ENCODE measurements at places on chromosomes 1 and 21.

DNA sequence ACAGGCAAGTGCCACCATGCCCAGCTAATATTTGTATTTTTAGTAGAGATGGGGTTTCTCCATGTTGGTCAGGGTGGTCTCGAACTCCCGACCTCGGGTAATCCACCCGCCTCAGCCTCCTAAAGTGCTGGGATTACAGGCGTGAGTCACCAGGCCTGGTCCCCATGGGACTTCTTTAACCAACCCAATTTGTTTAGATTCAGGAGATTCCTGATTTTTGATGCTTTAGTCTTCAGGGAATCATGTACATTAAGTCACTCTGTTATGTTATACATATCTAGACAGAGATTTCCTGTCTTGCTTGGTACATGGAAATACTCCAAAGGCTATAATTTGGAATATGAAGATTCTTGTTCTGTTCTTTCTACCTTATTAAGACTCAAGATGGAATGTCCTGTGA, 202.4 kb upstream of the L1TD1 start:
- DNase-seq: no peak

- DNase-seq: no peak
These were observed 8.3 kb upstream of the CFAP45 start for GRCh38 chr1:159908031-159908940.

GRCh38 chr1:169918927-169919326, 25.2 kb upstream of the SCYL3 start:
- no peak for DNase-seq

DNA sequence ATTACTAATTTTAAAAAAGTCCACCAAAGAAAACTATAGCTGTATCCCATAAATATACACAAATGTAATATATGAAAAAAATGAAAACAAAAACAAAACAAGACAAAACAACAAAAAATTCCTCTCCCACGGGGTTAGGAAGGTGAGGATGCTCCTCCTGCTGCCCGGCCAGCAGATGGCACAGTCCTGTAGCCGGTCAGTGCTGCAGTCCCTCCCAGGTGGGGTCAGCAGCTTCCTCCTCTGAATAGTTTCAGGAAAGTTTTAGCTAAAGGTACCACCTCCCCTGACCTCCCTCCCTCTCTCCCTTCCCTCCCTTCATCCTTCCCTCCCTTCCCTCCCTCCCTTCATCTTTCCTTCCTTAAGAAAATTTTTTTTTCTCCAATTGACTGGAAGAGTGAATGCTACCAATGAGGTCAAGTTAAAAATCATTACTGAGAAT, 67.8 kb upstream of the BCL10 start:
- no peak for DNase-seq

GRCh38 chr1:113072141-113072756, 749 bp upstream of the LRIG2 start:
- no peak for DNase-seq

GRCh38 chr21:39353295-39353694, 4.4 kb upstream of the HMGN1 start:
- no peak for DNase-seq
